ENCODE measurements at places on chromosomes 4 and X.

- peak; percentile 22 for DNase-seq
Measured at GRCh38 chr4:140675599-140676231, 80.5 kb downstream of the TBC1D9 start.

DNA sequence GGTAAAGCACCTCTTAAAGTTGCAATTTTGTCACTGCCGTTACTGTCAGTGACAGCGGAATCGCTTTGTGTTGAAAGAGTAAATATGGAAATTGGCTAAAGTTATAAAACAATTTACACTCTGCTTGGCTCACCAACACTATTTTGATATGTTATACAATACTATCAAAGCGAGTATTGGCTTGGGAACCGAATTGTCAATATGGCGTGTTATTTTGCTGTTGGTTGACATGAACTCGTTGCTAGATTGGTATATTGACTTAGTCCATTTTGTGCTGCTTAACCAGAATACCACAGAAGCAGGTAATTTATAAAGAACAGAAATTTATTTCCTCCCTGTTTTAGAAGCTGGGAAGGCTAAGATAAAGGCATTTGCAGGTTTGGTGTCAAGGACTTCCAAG, 58.6 kb downstream of the DCK start:
- DNase-seq = no peak

GRCh38 chr4:87819281-87819919, 13.4 kb upstream of the MEPE start:
- peak; percentile 77 for DNase-seq

DNA sequence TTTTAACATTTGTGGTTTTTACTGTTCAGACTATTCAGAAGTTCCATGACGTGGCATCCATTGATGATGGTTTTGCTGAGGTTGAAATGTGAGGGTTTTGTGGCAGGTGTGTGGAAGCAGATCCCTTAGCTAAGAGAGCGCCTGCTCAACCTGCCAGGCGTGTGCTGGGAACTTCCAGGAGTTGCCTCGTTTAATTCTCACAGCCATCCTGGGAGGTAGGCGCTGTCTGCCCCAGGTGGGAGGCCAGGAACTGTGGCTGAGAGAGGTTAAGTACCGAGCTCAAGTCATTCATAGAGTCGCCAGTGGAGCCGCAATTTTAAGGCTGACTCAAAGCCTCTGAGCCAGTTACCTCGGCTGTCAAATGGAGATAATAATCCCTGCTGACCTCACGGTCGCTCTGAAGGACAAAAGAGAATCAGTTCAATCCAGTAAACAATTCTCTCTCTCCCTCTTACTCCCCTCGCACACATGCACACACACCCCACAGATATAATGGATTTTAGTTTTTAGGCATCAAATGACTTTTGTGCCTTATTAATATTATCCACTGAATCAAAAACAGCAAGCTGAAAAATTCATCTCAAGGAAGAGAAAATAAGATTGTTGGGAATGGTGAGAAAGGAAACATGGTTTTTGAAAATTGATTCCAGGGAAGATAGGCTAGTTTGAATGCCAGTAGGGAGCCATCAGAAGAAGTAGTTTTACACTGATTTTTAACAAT, 171.3 kb downstream of the PTTG2 start:
- DNase-seq = peak; percentile 65

DNA sequence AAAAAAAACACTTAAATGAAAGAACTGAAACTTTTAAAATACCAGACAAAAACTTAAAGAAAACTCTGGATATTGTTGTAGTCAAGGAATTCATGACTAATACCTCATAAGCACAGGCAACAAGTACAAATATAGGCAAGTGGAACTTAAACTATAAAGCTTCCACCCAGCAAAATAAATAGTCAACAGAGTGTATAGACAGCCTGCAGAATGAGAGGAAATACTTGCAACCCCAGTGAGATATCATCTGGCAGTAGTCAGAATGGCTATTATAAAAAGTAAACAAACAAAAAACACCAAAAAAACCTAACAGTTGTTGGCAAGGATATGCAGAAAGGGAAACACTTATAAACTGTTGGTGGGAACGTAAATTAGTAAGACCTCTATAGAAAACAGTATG, 9.6 kb upstream of the RPS6KA6 start:
- DNase-seq = peak; percentile 16

- peak; percentile 79 for DNase-seq
Measured at GRCh38 chr4:82733636-82734035, 65.0 kb downstream of the SCD5 start.

DNA sequence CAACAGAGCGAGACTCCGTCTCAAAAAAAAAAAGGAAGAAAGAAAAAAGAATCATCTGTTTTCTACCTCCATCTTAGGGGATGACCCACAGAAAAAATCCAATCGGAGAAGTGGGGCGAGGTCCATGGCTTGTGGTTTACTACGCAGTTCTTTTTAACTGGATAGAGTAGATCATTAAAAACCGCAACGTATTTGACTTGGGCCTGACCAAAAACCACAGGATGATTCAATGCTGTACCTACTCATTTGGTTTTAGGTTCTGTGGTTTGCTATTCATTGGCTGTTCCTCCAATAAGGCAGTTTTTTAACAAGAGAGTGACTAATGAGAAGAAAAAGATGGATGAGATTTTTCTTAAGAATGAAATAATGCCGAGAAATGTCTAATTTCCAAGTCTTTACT, 83.7 kb downstream of the FREM3 start:
- DNase-seq = no peak

DNA sequence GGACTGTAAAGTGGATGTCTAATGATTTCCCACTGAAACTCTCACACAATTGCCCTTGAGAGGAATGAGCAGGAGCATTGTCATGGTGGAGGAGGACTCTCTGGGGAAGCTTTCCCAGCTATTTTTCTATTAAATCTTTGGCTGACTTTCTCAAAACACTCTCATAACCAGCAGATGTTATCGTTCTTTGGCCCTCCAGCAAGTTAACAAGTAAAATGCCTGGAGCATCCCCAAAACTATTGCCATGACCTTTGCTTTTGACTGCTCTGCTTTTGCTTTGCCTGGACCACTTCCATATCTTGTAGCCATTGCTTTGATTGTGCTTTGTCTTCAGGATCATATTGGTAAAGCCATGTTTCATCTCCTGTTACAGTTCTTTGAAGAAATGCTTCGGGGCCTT, 120.2 kb upstream of the PDE5A start:
- DNase-seq = no peak

GRCh38 chr4:186676531-186677161, 47.0 kb downstream of the FAT1 start:
- peak; percentile 94 for DNase-seq

GRCh38 chr4:82320351-82320750, 53.4 kb downstream of the HNRNPD start:
- DNase-seq = no peak

DNA sequence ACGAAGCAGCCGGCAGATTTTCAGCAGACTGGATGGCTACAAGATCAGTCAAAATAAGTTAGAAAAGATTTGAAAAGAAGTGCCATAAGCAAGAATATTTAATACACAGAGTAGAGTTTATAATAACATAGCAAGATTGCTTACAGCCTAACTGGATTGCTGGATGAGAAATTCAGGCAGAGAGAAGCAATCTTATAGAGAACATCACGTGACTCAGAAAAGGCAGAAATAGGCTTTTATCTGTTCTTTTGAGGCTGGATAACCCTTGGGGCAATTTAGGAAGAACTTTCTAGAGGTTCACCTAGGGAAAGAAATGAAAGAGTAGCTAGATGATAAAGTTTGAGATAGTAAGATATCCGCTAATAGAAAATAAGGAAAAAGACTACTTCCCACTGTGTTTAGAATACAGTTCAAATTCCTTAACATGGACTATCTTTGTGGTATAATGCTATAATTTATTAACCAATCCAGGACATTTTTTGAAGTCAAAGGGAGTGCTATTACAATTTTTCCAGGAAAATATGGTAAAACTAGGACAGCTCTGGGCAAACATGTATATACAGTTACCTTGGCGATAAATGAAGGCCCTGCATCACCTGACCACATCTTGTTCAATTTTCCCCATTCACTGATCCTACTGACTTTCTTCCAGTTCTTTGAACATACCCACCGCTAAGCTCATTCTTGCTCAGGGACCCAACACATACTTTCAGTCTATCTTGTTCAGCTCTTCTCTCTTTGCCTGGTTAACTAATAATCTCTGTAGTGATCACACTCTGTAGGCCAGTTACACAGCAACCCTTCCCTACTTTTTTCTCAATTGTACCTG, 12.7 kb upstream of the SPCS3 start:
- no peak for DNase-seq

DNA sequence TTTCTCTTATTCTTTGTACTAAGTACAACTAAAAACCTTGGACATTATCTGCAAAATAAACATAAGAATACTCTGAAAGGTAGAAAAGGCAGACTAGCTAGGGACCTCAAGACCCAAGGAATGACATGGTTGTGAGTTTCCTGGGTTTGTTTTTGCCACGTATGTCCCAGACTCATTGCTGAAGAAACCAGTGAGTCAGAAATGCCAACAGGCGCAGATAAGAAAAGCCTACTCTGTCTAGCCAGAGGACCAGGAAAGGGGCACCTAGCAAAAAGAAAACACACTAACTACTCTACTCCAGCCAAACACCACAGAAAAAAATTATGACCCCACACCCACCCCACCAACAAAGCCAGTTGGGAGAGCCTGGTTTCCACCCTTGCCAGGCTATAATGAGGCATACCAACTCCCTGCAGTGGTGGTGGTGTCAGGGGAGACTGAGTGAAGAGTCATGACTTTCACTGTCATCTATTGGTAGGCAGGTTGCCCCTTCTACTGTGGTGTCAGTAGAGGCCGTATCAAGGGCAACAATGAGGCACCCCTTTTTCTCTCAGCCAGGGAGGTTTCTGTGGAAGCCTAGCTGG, 10.9 kb downstream of the MTMR1 start:
- peak; percentile 67 for DNase-seq

- DNase-seq = peak; percentile 84
Measured at GRCh38 chr4:25160714-25161592, 704 bp upstream of the SEPSECS start.

DNA sequence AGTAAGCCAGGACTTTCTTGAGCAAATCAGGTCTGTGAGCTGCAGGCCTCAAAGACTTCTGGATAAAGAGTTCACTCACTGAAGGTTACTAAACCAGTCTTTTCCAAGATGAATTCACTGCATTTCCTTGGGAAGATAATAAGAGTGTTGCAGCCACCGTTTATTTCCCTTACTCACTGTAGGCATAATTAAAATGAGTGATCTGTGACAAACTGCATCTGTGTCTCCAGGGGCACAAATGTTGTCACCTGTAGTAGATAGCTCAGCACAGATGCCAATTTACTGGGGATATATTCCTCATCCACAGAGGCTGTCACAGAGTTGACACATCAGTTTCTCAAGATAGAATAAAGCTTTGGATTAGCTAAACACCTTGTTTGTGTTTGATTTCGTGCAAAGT, 580.2 kb downstream of the SPRY1 start:
- DNase-seq = peak; percentile 10

- no peak for DNase-seq
Measured at GRCh38 chr4:109465069-109465468, 31.5 kb downstream of the SEC24B start.

- no peak for DNase-seq
Measured at GRCh38 chr4:8640816-8641215, 48.3 kb downstream of the CPZ start.

GRCh38 chr4:88736264-88736663, 38.6 kb upstream of the NAP1L5 start:
- no peak for DNase-seq

GRCh38 chr4:138935-139334, 14.6 kb downstream of the ZNF718 start:
- no peak for DNase-seq

GRCh38 chr4:10942156-10942555, 257.6 kb upstream of the CLNK start:
- DNase-seq = no peak

DNA sequence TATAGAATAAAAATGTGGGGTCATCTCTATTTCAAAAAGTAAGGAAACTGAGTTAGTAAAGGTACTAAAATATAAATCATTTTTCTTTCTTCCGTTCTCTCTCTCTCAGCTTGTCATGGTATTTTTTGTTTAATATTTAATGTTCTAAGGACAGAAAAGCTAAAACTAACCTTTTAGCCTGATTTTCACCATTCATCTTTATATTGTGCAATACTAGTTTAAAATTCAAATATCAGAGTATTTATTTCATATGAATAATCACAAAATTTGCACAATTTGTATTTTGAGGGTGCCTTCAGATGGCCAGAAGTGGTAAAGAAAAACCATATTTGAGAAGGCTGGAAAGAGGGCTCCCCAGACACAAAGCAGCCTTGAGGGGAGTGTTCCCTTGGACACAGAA, 197.6 kb upstream of the AR start:
- DNase-seq = no peak

DNA sequence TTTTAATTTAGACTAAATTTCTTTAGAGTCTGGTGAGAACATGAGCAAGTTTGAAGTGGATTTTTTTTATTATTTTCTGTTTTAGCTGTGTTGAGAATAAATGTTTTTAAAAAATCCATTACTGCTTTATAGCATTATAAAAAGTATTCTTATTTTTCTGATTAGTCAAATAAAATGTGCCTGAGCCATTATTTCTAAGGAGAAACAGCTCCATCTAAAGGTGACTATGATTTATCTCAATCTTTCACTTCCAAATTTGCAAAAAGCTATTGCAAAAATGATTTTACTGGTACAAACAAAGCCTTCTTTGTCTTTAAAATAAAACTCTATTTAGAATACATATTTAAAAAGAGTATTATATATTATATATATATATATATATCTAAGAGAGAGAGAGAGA, 959.2 kb downstream of the FAM133A start:
- no peak for DNase-seq

DNA sequence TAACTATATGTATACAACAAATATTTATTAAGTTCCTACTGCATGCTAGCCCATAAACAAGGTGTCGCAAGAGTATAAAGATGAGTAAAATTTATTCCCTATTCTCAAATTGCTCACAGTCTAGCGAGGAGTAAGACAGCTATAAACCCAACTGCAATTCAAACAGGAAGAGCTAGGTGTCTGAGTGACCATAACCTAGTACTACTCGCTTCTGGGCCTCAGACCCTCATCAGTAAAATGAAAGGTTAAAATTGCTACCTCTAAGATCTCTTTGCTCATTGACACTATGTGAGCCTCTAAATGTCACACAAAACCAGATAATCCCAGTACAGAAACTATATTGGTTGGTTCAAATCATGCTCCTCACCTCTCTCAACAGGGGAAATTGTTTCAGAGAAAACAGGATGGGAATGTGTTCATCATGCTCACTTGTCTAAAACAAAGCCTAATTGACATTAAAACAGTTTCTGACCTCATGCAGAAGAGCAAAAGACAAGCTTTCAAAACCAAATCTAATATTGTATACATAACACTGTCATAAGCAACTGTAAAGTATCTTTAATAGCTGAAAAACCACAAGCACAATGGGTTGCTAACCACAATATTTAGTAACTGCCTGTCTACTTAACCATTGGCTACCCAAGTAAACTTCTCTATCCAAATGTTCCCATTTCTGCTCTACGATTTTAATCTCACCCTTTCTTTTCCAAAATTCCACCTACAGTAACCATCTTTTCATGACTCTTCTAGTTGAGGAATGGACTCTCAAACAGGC, 264.6 kb upstream of the FMR1 start:
- no peak for DNase-seq

GRCh38 chr4:75919920-75920319, 17.7 kb upstream of the PPEF2 start:
- DNase-seq = no peak

All from mesenchymal stem cell (in vitro differentiated cells and primary cell).